Right lung (tissue), 10 donors: ENCODE measurements at places on chromosomes 16 and 17.
A peak's percentile ranks its signal among the peaks of the same experiment; 100 is the strongest.

DNA sequence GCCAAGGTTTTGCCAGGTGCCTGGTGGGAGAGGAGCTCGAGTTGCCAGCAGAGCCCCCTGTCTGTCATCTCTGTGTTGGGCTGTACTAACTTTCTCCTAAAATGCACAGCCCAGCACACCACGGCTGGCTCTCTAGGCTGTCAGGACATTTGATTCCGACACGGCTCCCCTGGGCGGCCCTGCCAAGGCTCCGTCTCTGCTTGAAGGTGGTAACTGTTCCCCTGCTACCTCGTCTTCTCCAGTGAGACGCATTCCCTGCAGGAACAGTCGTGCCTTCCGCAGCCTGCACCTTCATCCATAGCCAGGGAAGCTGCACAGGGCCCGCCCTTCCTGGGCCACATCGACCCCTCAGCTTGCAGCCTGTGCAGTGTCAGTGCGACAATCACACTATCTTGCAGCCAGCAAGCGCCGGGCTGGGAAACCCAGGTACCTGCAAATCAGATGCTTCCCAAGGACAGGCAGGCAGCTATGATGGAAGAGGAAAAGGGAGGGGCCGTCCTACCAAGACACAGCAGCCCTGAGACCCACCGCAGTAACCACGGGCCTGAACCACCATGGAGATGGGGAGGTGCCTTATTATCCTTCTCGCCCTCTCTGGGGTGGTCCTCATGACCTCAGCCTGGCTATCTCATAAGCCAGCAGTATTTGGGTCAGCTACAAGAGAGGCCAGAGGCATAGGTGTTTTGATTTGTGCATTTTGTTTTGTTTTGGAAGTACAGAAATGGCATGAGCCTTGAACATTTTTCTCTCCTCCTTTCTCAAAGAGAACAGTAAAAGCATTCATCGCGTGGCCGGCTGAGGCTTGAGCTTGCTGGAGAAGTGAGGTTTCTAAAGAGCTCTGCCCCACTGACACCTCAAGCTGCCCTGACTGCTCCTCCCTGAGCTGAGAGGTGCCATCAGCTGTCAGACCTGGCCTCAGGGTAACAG lies 361.7 kb upstream of the TNRC6C start:
- no peak for DNase-seq

- DNase-seq, result no peak
Observed at GRCh38 chr17:81666092-81666341, 388 bp downstream of the OXLD1 start.

- DNase-seq, result no peak
Observed at GRCh38 chr17:32746280-32746679, 130.6 kb downstream of the MYO1D start.

DNA sequence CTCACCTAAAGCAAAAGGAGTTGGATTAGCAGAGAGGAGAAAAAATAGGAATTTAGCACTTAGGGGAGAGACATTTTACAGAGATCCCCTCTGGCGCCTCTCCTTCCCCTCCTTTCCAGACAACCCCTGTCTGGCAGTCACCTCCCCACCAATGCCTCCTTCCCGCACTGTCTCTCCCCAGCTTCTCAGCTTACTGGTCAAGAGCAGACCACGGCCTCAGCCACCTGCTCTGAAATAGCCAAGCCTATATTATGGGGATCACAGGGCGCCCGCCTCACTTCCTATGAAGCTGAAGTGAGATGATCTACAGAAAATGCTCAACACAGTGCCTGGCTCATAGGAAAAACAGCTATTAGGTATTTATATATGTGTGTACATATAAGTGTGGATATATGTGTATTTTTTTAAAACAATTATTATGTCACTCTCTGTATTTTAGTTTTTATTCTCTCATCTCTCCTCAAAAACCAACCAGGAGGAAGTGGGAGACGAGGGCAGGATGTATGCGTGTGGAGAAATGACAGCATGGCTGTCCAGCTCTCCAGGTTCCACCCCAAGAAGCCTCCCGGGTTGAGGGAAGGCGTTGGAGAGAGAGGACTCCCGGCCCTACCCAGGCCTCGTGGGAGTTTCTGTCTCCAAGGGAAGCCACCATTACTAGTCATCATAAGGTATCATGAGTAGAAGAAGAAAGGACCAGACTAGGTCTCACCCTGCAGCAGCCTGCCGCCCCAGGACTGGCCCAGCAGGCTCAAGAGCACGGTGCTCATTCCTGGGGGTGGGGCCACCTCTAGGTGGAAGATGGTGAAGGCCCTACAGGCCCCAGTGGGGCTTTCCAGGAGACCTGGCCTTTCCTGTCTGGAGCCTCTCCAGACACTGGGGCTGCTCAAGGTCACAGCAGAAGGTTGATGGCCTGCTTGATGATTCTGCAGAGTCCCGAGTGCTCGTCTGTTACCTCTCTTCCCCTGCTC lies 27.2 kb downstream of the MAP3K14 start:
- no peak for DNase-seq

DNA sequence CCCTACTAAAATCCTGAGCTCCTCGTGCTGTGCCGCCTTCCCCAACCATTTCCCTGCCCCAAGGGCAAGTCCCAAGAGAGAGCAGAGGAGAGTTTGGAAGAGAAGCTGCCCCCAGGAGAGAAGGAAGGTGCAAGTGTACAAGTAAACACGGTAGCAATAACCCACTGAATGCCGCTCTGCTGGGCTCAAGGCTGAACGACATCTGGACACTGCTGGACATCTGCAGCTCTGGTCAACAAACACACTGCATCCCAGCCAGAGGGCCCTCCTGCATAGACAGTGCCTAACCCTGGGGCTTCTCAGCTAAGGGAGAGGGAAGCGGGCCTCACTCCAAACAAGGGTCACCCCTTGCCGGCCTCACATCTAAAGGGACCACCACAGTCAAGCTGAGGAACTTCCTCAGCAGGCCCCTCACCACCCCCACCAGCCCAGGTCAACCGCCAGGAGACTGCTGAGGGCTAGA lies 12.7 kb downstream of the JUP start:
- no peak for DNase-seq

DNA sequence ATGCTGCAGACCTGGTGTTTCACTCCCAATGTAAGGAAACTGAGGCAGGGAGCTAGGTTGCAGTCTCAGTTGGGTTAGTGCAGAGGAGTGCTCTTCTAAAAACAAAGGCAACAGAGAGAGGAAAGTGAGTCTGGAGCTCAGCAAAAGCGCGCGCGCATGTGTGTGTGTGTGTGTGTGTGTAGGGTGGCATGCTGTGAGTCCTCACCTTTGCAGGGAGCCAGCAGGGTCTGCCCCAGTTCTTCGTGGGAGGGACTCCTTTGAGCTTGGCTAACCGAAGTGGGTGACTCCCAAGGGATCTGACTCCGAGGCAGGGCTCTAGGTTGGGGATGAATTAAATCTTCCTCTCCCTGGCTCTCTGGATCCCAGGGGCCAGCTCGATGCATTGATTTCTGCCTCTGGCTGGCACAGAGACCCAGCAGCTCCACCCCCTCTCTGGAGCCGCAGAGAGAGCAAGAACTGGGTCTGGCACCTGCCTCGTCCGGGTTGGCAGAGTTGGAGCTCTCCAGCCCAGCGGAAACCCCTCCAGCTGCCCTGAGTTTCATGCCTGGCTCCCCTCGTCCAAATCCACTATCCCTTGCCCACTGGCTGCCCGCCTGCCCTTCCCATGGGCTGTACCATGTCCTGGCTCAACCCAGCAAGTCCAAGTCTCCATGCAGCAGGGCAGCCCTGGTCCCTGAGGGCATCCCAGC lies 1.3 kb upstream of the BTBD17 start:
- no peak for DNase-seq

DNA sequence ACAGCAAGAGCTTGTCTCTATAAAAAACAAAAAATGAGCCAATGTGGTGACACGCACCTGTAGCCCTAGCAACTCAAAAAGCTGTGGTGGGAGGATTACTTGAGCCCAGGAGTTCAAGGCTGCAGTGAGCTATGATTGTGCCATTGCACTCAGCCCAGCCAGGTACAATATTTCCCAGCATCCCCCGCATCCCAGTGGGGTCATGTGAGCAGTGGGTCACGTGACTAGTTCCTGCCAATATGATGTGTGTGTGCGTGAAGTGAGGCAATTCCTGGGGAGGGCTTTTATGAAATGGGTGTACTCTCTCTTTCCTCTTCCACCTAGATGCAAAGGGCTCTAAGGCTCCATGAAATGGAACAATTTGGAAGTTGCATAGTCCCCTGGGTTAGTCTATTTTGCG lies 81.3 kb downstream of the GSG1L start:
- no peak for DNase-seq

GRCh38 chr17:17159571-17159970 lies 46.6 kb downstream of the PLD6 start:
- no peak for DNase-seq

GRCh38 chr17:78532922-78533640 lies 44.1 kb downstream of the DNAH17 start:
- DNase-seq, result no peak

GRCh38 chr17:68763562-68763961 lies 162.4 kb upstream of the FAM20A start:
- DNase-seq, result no peak

GRCh38 chr17:28427371-28427770 lies 21.4 kb upstream of the SLC46A1 start:
- no peak for DNase-seq

GRCh38 chr16:17470908-17471718 lies at the start of gene XYLT1:
Gene XYLT1, minus strand, starts transcription at chr16:17470960. Its CDS starts 164 bp downstream, at chr16:17470796.
- peak; percentile 63 for DNase-seq

DNA sequence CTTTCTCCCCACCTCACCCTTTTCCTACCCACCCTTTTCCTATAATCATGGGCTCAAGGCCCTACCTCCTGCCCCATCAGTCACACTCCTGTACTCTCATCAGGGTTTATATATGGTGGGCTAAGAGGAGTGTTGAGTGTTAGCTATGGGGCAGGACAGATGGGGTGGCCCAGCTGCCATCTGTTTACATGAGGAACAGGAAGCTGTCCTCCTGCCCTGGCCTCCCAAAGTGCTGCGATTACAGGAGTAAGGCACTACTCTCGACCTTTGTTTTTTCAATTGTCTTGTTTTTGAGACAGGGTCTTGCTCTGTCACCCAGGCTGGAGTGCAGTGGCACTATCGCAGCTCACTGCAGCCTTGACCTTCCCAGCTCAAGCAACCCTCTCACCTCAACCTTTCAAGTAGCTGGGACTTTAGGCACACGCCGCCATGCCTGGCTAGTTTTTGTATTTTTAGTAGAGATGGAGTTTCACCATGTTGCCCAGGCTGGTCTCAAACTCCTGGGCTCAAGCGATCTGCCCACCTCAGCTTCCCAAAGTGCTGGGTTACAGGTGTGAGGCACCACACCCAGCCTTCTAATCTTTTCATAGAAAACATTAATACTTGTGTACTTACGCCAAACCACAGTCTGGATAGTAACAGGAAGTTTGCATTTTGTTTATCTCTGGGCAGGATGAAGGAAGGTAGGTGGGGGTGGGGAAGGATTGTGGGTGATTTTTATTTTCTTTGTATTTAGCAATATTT lies 1.6 kb downstream of the TRADD start:
- no peak for DNase-seq

DNA sequence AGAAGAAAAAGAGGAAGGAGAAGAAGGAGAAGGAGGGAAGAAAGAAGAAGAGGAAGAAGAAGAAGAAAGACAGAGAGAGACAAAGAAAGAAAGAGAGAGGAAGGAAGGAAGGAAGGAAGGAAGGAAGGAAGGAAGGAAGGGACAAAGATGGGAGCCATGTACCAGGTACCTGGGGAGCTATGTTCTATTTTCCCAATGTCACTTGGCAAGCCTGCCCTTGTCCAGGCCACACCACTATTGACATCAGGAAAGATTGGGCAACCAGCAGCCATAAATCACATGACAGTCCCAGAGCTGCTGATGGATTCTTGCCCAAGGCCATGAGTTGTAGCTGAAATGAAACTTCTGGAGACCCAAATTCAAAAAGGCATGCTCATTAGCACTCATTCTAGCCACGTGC lies 2.7 kb upstream of the CES1 start:
- DNase-seq, result peak; percentile 73

DNA sequence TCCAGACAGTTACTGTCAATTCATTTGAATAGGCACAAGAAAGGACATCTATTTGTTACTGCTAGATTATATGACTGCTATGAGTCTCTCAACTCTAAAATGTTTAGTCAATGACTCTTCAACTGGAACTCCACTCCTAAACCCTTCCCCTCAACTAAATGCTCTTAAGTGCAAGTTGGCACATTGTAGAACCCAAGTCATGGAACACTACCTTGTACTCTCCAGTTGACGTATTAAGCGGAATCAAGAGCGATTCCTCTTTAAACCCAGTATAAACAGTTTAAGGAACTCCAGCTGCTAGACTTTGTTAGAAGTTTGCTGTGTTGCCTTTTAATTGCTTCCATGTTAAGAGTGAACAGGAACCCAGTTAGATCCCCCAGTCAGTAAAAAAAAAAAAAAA lies 44.6 kb downstream of the STH start:
- DNase-seq, result no peak

DNA sequence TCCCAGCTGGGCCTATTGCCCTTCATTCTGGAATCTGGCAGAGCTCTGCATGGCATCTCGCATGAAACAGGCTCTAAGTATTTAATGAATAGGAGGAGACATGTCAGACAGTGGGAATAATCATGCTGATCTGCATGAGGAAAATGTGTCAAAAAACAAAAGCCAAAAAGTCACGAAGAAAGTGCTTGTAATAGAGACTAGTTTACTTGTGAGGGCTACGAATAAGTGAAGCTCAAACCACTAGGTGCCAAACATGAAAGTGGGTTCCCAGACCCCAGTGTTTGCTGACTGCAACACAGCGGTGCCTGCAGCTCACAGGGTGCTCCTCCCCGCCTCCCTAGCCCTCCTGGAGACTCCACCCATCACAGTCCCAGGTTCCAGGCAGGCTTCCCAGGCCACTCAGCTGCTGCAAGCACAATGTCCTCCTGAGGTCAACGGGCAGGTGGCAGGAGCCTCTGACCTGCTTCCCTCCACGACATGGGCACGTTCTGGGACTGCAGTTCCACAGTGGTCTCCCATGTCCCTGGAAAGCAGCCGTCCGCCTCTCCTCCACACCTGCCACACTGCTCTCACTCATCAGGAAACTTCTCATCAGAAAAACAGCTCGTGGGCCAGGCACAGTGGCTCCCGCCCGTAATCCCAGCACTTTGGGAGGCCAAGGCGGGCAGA lies 96.5 kb downstream of the ANKRD11 start:
- no peak for DNase-seq

DNA sequence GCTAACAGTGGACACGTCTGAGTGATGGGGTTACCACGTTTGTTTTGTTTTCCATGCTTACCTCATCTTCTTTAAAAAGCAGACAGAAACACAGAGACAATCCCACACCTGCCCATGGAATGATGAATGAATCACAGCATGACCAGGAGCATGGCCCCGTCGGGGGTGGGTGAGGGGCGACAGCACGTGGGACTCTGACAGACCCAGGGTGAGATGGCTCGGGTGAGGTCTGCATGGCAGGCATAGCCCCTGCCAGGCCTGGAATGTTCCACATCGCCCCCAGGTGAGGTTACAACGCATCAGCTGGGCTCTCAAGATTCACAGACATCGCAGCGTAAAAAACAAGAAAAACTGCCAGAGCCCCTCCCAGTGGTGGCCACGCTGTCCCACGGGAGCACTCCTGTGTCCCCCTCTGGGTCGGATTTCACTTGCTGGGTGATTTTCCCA lies 18.1 kb downstream of the SLC7A5 start:
- DNase-seq, result no peak
